Stimulated activated CD8-positive, alpha-beta memory T cell treated with anti-CD3 and anti-CD28 coated beads, Interleukin-2, amount 100 ng/mL, for 48 hours (primary cell): ENCODE measurements at places on chromosomes 2 and 18.

DNA sequence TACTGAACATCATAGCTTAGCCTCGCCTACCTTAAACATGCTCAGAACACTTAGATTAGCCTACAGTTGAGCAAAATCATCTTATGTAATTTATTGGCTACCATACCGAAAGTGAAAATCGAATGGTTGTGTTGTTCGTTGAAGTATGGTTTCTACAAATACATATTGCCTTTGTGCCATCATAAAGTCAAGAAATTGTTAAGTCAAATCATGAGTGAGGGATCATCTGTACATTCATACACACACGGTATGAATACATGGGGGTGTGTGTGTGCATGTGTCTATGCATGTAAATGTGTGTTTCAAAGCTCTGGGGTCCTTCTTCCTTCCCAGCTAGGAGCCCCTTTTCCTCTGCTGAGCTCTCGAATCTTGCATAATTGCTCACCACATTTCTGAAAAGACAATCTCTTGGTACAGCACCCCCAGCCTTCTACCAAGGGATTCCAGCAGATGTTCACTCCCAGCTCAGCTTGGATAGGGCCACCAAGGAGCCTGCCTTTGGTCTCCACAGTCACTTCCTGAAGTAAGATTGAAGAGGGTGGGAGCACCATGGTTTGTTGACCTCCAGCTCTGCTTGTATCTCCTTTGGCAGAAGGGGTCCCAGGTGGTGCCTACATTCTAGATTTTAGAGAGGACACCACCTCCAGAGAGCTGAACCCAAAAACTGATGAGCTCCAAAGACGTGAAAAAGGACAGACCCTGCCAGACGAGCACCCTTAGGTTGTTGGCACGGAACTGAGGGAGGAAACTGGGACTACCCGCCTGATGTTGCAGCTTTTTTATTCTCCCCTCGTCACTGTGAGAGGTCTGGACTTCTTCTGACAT is 33.2 kb upstream of the CYP1B1 start:
- no peak for DNase-seq

GRCh38 chr2:216475767-216476166 is 22.9 kb upstream of the RPL37A start:
- DNase-seq, result no peak

GRCh38 chr2:71358931-71359671 is 27.5 kb downstream of the ZNF638 start:
- DNase-seq, result no peak

- DNase-seq, result no peak
Measured at GRCh38 chr2:133393895-133394294, 174.4 kb downstream of the NCKAP5 start.

DNA sequence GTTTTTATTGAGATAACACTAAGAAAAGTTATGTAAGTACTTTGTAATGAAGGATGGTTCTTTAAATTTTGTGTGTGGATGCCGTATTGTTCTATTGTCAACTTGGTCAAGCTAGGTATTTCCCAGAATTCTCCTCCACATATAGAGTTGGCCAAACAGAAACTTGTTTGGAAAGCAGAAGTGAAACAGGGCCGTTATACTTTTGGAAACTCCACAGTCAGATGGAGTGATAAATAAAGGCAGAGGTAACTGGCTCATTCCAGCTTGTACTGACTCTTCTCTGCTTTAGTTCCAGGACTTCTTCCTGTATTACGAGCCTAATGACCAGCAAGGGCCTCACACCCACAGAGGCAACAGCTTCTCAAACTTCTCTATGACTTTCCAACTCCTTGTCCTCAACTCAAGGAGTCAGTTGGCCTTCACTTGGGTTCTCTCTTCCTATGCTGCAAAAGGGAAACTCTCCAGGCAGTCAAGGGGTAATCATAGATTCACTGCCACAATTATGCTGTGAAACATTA is 16.4 kb upstream of the STARD7 start:
- no peak for DNase-seq

DNA sequence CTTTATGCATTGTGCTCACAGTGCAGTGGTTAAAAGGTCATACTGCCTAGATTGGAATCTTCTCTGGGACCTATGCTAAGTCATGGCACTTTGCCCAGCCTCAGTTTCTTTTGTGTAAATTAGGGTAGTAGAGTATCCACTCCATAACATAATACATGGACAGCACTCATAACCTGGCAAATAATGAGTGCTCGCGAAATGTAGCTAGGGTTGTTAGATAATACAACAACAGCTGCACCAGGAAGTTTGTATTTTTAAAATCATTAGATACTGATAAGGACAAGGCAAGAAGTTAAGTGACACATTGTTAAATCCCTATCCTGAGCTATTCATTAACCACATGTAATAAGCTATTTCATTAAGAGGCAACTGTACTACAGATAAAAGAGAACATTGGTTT is 13.8 kb upstream of the PLA2R1 start:
- no peak for DNase-seq

DNA sequence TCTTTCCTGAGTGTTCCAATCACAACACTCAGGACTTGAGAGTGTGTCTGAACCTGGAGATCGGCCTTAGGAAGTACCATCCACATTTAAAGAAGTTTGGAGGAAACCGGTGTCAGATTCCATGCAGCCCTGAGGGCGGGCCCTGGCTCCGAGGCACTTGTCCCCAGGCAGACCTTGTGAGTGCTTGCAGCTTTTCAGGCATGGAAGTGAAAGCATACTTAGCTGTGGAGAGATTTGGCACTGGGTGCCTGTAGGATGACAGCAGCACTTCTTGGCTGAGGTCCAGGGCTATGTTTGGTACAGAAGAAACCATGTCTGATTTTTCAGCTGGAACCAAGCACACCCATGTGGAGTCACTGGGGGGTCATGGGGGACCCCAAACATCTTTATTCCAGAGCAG is 230.8 kb downstream of the SEPTIN10 start:
- DNase-seq, result no peak

GRCh38 chr18:3498698-3499471 is 48.9 kb downstream of the TGIF1 start:
- DNase-seq, result peak; percentile 2

DNA sequence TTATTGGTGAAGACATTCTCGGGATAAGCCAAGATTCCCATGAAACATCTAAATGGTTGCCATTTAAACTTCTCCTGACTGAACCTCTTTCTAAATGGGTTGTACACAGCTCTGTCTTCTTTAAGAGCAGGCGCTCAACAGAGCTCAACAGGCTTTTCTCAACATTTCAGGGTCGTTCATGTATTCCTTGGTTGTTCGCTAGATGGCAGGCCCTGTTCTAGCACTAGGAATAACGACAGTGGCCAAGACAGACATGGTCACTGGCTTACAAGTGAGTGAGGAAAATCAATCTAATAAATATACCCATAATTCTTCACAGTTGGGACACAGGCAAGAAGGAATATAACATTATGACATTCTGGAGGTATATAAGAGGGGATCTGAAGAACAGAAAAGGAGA is 154.5 kb downstream of the SMAD2 start:
- no peak for DNase-seq

DNA sequence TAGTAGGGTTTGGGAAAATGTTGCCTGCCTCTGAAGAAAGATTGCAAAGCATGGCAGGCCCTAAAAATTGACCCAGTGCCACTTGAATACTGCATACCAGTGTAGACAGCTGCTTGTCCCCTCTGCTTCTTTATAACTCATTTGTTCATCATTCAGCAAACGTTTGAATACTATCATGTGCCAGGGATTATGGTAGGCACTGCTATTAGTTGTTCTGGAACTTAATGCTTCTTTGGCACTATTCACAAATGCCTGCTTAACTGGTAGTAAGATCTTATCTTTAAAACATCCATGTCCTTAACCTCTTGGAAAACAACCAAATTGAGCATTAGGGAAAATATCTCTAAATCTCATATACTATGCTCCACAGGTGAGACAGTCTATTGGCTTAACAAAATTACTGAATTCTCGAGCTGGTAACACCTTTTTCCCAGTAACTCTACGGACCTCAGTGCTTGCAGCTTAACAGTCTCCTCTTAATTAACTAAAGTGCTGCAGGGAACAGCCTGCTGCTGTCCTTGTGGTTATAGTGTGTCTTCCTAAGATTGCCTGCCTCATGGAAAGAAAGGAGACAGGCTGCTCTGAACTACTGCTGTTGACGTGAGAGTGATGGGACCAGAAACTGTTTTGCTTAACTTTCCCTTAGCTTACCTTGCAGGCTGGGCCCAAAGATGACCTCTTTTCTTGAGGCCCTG is 93.2 kb downstream of the MIB1 start:
- DNase-seq, result no peak

GRCh38 chr18:24877066-24877465 is 416.6 kb downstream of the HRH4 start:
- no peak for DNase-seq

DNA sequence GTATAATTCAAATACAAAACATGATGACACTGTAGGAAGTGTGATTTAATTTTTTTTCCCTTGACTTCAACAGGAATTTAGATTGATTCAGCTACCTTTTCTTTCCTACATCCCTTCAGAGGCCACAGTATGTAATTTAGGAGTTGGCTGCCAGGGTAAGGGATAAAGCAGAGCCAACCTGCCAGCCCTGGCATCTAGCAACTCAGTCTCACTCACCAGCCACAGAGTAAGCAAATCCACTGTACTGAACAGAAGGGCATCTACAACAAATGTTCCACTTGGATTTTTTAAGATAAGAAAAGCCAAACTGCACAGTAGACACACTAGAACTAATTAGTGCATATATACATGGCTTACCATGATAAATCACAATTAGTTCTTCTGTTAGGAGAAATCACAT is 54.3 kb upstream of the PEX13 start:
- no peak for DNase-seq

- no peak for DNase-seq
Measured at GRCh38 chr2:211591426-211591825, 947.2 kb downstream of the ERBB4 start.

DNA sequence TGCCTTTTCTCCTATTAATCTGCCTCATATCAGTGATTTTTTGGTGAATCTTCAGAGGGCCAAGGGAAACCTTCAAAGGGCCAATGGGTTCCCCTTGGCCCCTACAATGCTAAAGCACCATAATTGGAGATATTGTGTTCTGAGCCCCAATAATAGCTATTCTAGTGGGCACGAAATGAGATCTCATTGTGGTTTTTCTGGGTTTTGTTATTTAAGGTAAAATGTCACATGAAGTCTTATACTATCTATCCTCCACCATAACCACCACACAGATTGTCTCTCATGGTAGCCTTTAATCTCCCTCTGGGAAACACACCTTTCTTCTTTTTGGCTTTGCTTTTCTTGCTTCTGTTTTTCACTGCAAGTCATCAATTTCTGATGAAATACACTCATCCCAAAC is 152.8 kb downstream of the B3GNT2 start:
- DNase-seq, result no peak

- DNase-seq, result no peak
Measured at GRCh38 chr2:238230699-238231098, 9.1 kb downstream of the HES6 start.

GRCh38 chr2:174764280-174765255 is at the start of gene CHRNA1:
CHRNA1 (minus strand) TSS chr2:174764472; CDS start chr2:174764394, 78 bp downstream.
- no peak for DNase-seq

GRCh38 chr2:187499941-187500532 is 52.0 kb upstream of the CALCRL start:
- no peak for DNase-seq

DNA sequence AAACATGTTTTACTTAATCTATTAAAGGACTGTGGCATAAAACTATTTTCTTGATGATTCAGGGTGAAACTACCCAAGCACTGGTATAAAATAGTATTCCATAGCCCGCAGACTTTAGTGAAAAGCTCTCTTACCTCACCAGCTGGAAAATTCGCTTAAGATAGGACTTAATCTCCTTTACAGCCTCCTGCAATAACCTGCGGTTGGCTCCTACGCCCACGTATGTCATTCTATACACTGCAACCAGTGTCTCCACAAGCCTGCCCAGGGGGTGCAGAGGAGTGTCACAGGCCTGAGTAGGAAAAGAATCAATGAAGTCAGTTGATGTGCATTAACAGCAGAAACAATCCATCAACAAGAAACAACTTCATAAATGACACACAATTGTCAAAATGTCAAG is 11.3 kb upstream of the MPP4 start:
- DNase-seq, result no peak

DNA sequence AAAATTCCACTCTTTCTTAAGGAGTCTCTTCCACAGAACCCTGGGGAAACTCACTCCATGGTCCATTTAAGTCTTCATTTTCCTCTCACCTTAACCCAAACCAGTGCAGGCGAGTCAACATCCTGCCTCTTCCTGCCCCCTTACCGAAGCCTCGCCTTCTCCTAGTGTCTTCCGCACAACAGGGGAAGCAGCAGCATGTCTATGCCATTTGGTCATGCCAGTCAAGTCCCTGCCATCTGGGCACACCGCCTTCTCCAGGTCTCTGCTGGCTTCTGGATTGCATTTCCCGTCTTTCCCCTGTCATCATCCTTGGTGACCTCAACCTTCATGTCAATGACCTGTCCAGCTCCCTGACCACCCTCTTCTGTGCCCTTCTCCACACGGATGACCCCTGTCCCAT is 77.3 kb upstream of the FZD7 start:
- DNase-seq, result no peak

- no peak for DNase-seq
Measured at GRCh38 chr18:11425211-11425610, 184.2 kb upstream of the SLC35G4 start.

DNA sequence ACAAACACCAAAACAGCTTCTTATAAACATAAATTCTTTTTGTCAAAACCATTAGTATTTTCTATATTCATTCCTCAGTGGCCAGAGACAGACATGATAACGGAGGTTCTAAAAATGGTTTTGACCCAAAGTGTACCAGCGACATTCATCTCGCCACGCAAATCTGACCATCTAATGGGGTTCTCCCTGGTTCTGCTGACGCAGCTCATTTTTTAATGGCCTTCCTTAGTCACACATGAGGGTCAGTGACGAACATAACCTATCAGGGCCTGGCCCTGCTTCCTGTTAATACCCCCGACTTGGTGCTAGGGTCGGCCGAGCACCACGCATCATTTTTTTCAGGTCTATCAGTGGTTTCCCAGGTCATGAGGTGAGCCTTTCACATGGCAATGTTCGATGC is 45.9 kb upstream of the ARL4C start:
- DNase-seq, result no peak

DNA sequence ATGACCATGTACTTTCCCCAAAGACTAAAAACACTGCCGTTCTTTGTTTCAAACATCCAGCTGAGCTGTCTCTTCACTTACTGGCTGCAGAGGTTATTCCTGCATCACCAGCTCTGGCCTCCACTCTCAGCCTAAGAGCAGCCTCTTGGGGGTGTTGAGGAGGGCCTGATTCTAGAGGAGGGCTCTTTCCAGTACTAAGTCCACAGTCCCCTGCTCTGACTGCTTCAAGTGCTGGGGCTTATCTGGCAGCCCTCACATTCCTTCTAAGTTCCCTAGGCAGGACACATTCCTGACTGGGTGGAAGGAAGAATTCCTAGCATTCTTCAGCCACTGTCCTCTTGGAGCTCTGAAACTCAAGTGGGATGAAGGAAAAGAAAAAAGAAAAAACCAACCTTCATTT is 32.9 kb upstream of the EHBP1 start:
- no peak for DNase-seq

GRCh38 chr2:200603972-200604371 is 18.2 kb downstream of the AOX1 start:
- DNase-seq, result no peak

GRCh38 chr18:52869942-52870907 is 530.2 kb downstream of the DCC start:
- DNase-seq, result no peak
